BE2C (cell line): ENCODE measurements at places on chromosomes 16 and 17.
A peak's percentile ranks its signal among the peaks of the same experiment; 100 is the strongest.

DNA sequence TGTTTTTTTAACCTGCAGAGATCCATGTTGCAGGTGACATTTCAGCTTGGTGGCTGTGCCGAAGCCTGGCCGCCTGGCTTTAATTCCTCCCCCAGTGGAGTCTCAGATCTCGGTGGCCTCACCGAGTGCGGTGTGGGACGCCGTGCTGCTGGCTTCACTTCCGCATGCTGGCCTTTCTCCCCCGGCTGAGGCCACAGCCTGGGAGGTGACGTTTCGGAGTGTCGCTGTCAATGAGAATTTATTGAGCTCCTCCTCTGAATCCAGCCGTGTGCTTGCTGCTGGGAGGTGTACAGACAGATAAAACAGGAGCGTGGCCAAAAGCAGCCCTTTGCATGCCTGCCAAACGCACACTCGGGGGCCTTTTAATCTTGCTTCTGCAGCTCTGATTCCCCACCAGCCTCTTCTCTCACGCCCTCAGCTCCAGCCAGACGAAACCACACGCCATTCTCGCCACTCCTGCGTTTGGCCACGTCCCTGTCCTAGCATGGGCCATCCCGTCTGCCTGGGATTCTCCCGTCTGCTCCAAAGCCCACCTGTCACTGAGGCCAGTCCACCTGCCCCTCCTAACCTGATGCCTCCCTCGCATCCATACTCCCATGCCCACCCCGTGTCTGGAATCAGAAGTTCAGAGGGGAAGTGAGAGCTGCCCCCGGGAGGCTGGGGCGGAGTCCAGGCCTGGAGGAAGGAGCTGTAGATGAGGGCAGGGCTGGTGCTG is 3.6 kb downstream of the GSE1 start:
- no peak for DNase-seq

- DNase-seq, result no peak
These were observed 32.3 kb upstream of the METRNL start for GRCh38 chr17:83047182-83047478.

- DNase-seq, result no peak
These were observed 335.0 kb upstream of the C16orf82 start for GRCh38 chr16:26731729-26732128.

DNA sequence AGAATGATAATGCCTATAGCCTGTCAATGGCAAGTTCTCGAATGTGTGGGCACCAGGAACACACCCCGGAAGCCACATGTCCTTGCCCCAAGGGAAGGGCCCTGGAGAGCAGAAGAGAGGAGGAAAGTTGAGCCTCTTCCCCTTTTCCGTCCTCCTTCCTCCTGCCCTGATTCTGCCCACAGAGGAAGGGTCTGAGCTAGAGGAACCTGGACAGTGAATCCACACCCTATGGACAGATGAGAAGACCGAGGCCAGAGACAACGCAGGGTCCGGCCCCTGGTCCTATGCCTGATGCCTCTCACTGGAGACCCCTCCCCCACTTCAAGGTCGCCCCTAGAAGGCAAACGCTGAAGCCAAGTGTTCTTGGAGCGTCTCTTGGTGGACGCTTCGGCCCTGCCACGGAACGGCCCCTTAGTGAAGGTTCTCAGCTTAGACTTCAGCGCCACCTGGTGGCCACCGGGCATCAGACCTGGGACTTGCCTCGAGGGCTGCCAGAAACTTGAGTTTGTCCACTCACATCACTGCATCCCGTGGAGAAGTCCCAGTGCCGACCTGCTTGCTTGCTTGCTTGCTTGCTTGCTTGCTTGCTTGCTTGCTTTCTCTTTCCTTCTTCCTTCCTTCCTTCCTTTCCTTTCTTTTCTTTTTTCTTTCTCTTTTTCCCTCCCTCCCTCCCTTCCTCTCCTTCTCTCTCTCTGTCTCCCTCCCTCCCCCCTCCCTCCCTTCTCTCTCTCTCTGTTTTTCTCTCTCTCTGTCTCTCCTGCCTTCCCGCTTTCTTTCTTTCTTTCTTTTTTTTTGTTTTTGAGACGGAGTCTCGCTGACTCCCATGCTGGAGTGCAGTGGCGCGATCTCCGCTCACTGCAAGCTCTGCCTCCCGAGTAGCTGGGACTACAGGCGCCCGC is 20.6 kb upstream of the SPNS3 start:
- DNase-seq, result peak; percentile 84

- no peak for DNase-seq
These were observed 137.5 kb upstream of the PLEKHM1 start for GRCh38 chr17:45628019-45628418.

GRCh38 chr16:80569440-80570105 is 28.8 kb downstream of the DYNLRB2 start:
- no peak for DNase-seq

DNA sequence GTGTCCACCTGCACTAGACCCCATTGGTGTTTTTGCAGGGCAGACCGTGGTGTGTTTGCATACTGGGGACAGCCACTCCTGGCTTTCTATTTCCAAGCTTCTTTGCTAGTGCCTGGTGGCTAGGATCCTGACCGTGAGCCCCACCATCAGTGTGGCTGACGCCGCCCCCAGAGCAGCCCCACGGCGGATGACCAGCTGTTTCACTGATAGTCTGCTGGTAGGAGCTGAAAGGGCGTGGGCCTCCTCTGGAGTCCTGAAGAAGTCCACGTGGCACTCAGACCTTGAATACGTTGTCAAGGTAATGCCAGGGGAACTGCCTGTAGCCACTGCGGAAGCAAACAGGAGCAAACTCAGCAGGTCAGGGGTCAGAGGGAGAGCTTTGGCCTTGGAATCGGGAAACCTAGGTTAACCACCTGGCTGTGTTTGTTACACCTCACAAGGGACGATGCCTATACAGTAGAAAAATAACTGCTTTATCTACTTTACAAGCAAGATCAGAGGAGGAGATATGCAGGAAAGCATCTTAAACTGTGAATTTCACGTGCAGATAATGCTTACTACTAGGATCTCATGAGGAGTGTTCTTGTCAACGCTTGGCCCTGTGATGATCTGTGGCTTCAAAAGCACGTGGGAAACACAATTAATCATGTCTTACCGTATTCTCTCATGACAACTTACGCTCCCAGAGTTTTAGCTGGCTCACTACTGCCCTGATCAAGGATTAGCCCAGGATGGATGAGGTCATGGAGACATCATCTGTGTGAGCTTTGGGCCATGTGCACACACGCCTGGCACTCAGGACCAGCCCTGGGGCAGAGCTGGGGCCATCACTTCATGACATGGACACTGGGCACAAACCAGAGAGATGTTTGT is 30.3 kb downstream of the ALDH3A2 start:
- no peak for DNase-seq

- DNase-seq, result no peak
These were observed 13.4 kb downstream of the RTN4RL1 start for GRCh38 chr17:2011411-2012371.

GRCh38 chr16:1051446-1051845 is 21.1 kb upstream of the SSTR5 start:
- no peak for DNase-seq

DNA sequence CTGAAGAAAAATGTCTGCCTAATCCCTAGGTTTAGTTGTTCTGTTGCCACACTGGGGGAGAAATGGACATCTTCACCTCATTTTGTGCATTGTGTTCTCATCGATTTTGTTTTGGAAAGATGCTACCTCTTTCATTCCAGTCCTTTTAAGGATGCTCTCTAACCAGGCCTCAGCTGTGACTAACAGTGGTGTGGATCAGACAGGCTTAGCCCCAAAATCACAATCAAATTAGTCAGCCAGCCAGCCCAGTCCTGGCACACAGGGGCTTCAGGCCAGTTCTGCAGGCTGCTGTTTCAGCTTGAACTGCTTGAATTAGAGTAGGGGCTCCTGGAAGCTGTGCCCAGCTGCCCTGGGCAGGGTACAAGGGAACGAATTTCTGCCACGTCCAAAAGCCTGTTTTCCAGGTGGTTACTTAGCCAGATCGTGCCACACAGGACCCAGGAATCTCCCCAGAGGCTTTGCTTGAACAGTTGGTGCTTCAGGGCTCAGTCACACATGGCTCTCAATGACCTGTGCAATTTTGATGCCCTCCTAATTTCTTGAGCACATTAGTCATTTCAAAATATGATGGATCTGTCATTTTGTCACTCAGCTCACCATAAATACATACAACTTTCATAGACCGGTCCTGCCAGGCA is 60.7 kb downstream of the CLEC16A start:
- DNase-seq, result no peak

DNA sequence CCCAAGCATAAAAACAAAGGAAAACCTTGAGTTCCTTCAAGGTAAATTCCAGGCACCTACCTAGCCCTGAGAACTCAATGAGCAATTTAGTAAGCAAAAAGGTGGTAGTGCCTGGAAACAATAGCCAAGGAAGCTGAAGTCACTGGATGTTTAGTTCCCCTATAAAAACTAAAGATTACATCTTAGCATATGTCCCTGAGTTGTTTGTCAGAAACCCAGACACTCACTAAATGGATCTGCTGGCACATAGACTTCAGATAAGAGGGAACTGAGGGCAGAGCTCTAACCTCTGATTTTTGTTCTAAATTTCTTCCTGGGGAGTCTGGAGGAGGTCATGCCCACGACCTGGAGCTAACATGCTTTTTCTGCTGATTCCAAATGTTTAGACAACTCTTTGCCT is 532.8 kb upstream of the SALL1 start:
- no peak for DNase-seq

DNA sequence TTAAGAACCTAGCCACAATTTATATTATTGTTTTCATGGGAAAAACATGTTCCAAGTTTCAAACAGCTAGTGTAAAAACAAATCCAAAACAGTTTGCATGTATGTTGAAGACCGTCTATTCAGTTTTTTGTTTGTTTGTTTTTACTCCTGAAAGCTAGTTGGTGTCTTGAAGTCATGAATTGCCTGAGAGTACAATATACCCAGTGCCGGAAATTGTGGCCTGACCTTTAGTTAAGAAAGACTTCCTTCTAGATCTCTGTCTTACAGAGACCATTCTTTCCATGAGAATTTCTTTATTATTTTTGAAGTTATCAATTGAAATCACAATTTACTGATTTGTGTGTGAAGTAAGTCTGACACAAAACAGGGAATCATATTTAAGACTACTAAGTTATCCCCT is 474.8 kb downstream of the KCNJ2 start:
- no peak for DNase-seq
